ENCODE measurements at places on chromosomes 6 and 20.
A peak's percentile ranks its signal among the peaks of the same experiment; 100 is the strongest.

- no peak for DNase-seq
These were observed 23.0 kb downstream of the C6orf89 start for GRCh38 chr6:36908747-36909146.

- peak; percentile 69 for DNase-seq
These were observed at the start of gene ZBTB12 for GRCh38 chr6:31901953-31902643. Gene ZBTB12 (minus strand): TSS chr6:31902086. CDS start chr6:31901305, 781 bp downstream.

- DNase-seq = peak; percentile 21
These were observed 25.6 kb upstream of the HLA-DQB1 start for GRCh38 chr6:32692019-32692418.

DNA sequence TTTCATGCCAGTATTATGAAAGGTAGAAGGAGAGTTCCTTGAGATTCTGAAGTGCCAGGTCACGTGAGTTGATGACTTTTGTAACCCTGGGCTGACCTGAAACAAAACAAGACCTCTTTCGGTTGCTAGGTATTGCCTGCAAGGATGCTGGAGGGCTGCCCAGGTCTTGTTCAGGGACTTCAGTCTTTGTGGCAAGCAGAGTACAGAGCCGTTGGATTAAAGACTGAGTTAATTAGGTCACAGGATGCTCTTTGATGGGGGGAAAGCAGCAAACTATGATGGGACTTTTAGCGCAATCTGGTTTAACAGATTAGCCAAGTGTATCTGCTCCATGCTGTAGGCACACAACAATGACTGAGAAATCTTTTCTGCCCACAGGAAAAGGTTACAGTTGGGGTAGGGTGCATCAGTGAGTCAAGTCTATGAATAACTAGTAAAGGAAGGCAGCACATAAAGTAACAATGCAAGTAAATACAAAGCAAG lies 12.8 kb upstream of the ELOVL5 start:
- DNase-seq = no peak

Measured in stimulated activated CD4-positive, alpha-beta T cell treated with anti-CD3 and anti-CD28 coated beads, TNF-alpha, amount 100 ng/mL, for 4 hours (primary cell).